Renal cortical epithelial cell (primary cell): ENCODE measurements at places on chromosomes 3 and 15. TPM values are rescaled to one million over a fixed set of nuclear protein-coding genes. Genes with fewer than 3 reads are reported as not detected.

DNA sequence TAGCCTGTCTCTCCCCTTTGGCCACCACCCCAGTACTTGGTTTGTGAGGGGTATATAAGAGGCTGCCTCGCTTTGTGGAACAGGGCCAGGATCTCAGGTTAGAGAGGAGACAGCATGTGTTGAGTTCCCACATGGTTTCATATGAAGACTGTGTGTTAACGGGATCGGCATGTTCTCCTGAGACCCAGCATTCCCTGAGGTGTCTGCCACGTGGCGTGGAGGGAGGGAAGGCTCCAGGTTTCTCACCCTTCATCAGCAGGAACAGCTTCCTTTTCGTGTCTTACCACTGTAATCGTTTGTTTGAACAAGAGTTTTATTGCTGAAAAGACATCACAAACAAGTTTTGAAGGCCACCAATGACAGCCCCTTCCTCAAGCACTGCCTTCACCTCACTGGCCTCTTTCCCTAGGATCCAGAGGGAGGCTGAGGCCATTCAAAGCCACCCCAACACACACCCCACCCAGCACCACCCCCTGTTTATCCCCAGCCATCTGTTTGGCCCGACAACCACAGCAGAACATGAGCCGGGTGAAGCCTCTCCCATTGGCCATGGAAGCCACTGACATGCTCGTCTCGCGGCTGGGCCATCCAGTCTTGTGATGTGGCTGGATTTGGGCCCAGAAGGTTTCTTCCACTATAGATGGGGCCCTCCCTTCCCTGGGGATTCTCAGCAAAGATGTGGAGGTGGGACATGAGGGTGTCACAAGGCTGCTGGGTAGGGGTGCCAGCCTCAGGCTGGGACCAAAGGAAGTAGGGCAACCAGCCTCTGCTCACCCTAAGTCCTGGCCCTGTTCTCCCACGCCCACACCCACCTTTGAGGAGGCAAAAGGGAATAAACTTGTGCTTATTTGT is 10.0 kb downstream of the BHLHE40 start:
- peak; percentile 21 for DNase-seq

DNA sequence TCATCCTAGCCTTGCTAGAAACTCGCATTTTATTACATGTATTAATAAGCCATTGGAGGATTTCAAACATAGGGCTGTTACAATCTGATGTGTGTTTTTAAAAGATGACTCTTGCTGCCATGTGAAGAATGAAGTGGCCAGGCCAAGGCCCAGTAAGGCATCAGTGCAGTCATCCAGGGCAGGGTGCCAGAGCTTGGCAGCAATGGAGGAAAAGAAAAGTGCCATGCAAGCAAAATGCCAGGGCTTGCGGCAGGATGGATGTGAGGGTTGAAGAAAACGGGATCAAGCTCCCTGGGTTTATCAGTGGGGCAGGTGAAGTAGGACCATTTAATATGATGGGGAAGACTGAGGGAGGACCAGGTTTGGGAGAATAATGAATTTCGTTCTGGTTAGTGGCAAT is 183.6 kb downstream of the MINAR1 start:
- DNase-seq: no peak

DNA sequence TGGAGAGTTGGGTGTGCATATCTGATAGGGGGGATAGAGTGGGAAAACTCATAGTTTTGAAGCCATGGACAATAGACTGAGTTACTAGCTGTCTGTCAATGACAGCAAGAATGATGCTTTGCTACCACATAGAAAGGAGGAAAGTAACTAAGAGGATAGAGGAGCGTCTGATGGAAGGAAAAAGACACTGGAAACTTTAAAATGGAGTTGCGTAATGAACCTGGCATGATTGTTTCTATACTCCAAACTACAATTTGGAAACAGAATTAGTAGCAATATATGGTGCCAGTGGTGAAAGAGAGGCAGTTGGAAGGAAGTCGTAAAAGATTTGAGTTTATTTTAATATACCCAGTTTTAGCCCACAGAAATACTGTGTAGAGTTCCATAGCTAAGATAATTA is 163.6 kb downstream of the TUSC7 start:
- DNase-seq: no peak

DNA sequence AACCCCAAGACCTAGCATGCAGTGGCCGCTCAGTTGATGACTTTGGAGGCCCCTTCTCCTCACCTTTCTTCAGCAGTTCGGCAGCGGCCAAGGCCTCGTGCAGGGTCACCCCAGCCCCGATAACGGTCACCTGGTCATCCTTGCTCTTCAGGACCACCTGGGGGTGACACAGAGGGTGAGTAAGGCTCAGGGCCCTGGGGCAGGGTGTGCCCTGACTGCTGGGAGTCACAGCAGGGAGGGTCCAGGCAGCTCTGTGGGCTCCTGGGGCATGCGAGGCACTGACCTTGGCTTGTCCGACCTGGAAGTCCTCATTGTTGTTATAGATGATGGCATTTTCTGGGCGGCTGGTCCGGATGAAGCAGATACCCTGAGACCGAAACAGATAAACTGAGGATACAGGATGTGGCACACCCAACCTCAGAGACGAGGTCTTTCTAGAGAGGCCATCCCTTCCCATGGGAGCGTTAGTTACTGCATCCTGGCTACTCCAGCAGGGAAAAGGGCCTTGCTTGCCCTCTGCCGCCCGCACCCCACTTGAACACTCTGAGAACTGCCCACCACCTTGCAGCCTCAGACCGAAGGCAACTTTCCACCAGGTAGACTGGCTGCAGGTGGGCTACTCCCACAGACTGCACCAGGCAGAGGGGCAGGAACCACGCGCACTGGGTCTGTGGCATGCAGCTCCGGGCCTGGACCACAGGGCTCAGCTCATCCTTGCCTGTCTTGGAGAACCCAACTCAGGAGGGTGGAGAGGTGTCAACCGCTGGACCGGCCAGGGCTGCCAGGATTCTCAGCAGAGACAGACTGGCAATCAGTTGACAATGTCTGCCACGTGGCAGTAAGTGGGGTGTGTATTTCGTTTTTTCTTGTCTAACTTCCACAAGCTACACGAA is 27.6 kb downstream of the TKT start:
- no peak for DNase-seq

Gene THPO
- total RNA-seq: 0.35 and 0.69 TPM in 2 replicates
